ENCODE measurements at places on chromosomes 5 and 9. TPM values are rescaled to one million over a fixed set of nuclear protein-coding genes. Genes with fewer than 3 reads are reported as not detected.
A peak's percentile ranks its signal among the peaks of the same experiment; 100 is the strongest.

DNA sequence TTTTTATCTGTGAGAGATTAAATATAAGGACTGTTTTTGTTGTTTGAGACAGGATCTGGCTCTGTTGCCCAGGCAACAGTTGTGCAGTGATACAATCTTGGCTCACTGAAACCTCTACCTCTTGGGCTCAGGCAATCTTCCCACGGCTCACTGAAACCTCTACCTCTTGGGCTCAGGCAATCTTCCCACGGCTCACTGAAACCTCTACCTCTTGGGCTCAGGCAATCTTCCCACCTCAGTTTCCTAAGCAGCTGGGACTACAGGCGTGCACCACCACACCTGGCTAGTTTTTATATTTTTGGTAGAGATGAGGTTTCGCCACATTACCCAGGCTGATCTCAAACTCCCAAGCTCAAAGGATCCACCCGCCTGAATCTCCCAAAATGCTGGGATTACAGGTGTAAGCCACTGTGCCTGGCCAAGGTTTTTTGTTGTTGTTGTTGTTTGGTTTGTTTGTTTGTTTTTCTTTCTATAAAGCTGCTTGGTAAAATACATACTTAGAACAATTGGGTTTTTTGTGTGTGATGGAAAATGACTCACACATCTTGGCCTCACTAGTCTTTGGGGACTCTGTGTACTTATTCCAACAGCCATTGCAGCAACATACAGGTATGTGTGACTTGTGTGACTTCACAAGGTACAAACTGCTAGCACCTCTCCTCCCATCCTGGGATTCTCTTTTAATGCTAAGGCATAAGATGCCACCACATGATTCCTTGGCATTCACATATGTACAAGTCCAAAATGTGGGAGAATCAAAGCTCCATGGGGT is 36.5 kb upstream of the RASA1 start:
- no peaks in the 10 kb centered on the region for H3K4me1 ChIP-seq
- H3K27me3 ChIP-seq, result no peaks in the 10 kb centered on the region
- no peaks in the 10 kb centered on the region for H3K36me3 ChIP-seq

DNA sequence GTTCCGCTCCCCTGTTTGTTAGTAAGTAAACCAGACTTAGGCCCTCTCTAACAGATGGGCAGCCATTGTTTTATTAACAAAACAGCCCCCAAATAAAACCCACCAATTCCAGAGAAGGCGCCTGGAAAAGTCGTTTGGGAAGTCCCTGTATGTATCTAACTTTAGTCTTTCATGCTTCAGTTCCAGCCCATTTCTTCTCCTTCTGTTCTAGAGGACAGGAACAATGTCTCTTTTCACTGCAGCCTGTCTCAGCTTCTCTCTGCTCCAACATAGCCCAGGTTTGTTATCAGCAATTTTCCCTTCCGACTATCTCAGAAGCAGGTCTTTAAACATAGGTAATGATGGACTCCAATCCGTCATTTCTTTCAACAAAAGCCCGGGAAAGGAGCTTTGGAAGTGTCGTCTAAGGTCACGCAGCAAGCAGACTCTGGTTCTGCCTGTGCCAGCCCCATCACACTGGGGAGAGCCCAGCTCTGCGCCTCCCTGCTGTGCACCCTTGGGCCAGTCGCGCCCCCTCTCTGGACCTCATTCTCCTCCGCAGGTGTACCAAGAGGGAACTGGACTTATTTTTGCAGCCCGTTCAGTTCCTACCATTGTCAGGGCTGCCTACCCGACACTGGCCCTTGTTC is 9.6 kb upstream of the AKNA start:
- peak overlapping the region; percentile 99 for H3K4me3 ChIP-seq
- peaks cover 4% of the 10 kb centered on the region for H3K36me3 ChIP-seq
- peaks cover 53% of the 10 kb centered on the region for H3K4me1 ChIP-seq
- H3K27me3 ChIP-seq, result no peaks in the 10 kb centered on the region
- peak overlapping the region; percentile 91 for H3K27ac ChIP-seq

- H3K4me3 ChIP-seq, result no peak overlapping the region
- no peak for DNase-seq
- no peaks in the 10 kb centered on the region for H3K4me1 ChIP-seq
- no peaks in the 10 kb centered on the region for H3K36me3 ChIP-seq
- H3K27me3 ChIP-seq, result no peaks in the 10 kb centered on the region
- H3K27ac ChIP-seq, result no peak overlapping the region
Measured at GRCh38 chr5:23629396-23629795, 122.0 kb downstream of the PRDM9 start.

GRCh38 chr5:6847870-6848269 is 134.6 kb downstream of the TENT4A start:
- DNase-seq, result no peak
- H3K36me3 ChIP-seq, result peaks cover 2% of the 10 kb centered on the region
- peaks cover 9% of the 10 kb centered on the region for H3K27me3 ChIP-seq
- H3K4me1 ChIP-seq, result no peaks in the 10 kb centered on the region

The FAXDC2 gene
- 0.43 TPM for total RNA-seq

DNA sequence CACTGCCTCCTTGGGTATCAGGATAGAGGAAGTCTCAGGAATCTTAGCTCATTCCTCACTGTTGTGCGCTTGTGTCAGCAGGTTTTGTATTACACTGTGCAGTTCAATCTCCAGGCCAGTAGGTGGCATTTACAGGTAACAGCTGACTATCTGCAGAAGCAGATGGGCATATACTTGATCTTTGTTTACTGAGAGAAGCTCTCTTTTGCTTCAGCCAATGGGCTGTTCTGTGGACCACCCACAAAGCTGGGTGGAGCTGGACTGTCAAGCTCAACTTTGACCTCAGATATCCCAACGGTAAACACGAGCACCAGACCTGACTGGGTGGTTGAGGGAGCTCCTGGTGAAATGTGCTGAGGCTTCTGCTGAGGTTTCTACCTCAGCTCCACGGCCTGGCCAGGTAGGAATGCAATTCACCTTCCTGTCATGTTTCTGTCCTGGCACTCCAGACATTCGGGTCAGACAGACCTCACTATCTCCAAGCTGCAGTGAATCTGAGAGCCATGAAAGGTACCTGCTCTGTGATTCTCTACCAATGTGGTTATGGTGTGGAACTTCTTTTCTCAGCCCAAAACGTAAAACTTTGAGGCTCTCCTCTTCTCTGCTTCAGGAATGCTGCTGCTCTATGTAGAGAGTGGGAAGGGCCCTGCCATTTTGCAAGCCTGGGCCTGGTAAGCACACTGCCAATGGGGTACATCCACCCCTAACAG is 167.9 kb upstream of the ACTBL2 start:
- no peak overlapping the region for H3K27ac ChIP-seq
- peaks cover 11% of the 10 kb centered on the region for H3K27me3 ChIP-seq
- H3K36me3 ChIP-seq, result peaks cover 3% of the 10 kb centered on the region
- DNase-seq, result peak; percentile 19
- H3K4me3 ChIP-seq, result no peak overlapping the region
- H3K4me1 ChIP-seq, result no peaks in the 10 kb centered on the region

GRCh38 chr5:159451197-159452052 is 121.1 kb upstream of the IL12B start:
- H3K27me3 ChIP-seq, result peaks cover 86% of the 10 kb centered on the region
- H3K36me3 ChIP-seq, result no peaks in the 10 kb centered on the region
- peaks cover 12% of the 10 kb centered on the region for H3K4me1 ChIP-seq
- DNase-seq, result no peak
- H3K27ac ChIP-seq, result no peak overlapping the region

- DNase-seq, result no peak
- H3K27me3 ChIP-seq, result peaks cover 9% of the 10 kb centered on the region
- H3K4me1 ChIP-seq, result no peaks in the 10 kb centered on the region
- H3K36me3 ChIP-seq, result peaks cover 3% of the 10 kb centered on the region
- H3K27ac ChIP-seq, result no peak overlapping the region
- H3K4me3 ChIP-seq, result no peak overlapping the region
Measured at GRCh38 chr5:73770172-73771025, 144.4 kb downstream of the ARHGEF28 start.

DNA sequence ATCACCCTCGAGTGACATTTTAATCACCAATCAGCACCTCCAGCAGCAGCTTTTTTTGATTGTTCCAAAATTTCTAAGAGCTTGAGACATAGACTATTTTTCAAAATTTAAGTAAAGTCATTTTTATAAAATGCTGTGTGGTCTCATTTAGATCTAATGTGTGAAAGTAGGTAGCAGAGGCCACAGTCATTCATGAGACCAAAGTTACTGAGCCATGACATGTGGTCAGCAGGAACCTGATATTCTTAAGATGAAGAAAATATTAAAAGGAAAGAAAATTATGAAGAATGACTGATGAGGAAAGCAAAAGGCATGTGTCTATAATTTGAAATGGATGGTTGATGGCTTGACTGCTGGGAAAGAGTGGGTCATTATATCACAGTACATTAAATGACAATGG is 7.2 kb downstream of the FREM1 start:
- H3K27ac ChIP-seq, result no peak overlapping the region
- H3K4me1 ChIP-seq, result no peaks in the 10 kb centered on the region
- H3K36me3 ChIP-seq, result no peaks in the 10 kb centered on the region
- DNase-seq, result no peak
- no peaks in the 10 kb centered on the region for H3K27me3 ChIP-seq

DNA sequence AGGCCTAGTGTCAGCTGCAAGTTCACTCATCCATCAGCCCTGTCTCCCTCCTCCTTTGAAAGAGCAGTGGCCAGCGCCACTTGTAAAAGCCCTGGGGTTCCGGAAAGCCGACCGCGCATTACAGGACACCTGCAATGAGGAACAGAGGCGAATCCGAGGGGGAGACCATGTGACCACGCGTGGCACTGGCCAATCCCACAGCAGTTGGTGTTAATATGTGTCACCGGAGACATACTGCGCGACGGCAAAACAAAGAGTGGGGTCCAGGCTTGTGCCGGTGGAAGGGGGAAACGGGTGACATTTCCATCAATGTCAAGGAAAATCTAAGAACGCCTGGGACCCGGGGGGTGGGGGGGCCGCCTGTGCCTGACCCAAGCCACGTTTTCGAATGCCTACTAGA is 480.8 kb downstream of the SPATA31A7 start:
- H3K4me3 ChIP-seq, result no peak overlapping the region
- peaks cover 18% of the 10 kb centered on the region for H3K36me3 ChIP-seq
- DNase-seq, result no peak
- no peaks in the 10 kb centered on the region for H3K4me1 ChIP-seq
- no peaks in the 10 kb centered on the region for H3K27me3 ChIP-seq
- no peak overlapping the region for H3K27ac ChIP-seq

- no peak overlapping the region for H3K27ac ChIP-seq
- H3K27me3 ChIP-seq, result peaks cover 62% of the 10 kb centered on the region
- H3K4me1 ChIP-seq, result peaks cover 5% of the 10 kb centered on the region
- no peak overlapping the region for H3K4me3 ChIP-seq
Measured at GRCh38 chr9:14307989-14308852, 5.7 kb downstream of the NFIB start.

The IL9 gene
- 22.7 TPM for total RNA-seq

DNA sequence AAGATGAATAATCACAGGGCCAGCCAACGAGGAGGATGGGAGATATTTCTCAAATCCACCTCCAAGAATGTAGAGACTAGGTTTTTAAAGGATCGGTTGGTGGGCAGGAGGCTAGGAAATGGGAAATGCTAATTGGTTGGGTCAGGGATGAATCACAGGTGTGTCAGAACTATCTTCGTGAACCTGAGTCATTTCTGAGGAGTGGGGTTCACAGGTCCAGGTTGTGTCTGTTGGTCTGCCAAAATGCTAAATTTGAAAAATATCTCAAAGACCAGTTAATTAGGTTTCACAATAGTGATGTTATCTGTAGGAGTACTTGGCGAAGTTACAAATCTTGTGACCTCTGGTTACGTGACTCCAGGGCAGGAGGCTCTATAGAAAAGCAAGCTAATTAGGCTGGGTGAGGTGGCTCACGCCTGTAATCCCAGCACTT is 2.6 kb upstream of the PLAA start:
- peaks cover 2% of the 10 kb centered on the region for H3K36me3 ChIP-seq
- H3K4me1 ChIP-seq, result peaks cover 47% of the 10 kb centered on the region
- H3K27me3 ChIP-seq, result no peaks in the 10 kb centered on the region
- no peak for DNase-seq
- no peak overlapping the region for H3K27ac ChIP-seq
- no peak overlapping the region for H3K4me3 ChIP-seq

GRCh38 chr9:124248066-124248465 is 9.7 kb upstream of the NEK6 start:
- DNase-seq, result no peak

GRCh38 chr5:93677359-93677891 is 64.0 kb downstream of the POU5F2 start:
- no peaks in the 10 kb centered on the region for H3K27me3 ChIP-seq
- H3K4me3 ChIP-seq, result no peak overlapping the region
- no peak overlapping the region for H3K27ac ChIP-seq
- H3K36me3 ChIP-seq, result no peaks in the 10 kb centered on the region

- no peak overlapping the region for H3K4me3 ChIP-seq
- H3K36me3 ChIP-seq, result no peaks in the 10 kb centered on the region
- H3K4me1 ChIP-seq, result peaks cover 6% of the 10 kb centered on the region
- H3K27me3 ChIP-seq, result no peaks in the 10 kb centered on the region
Measured at GRCh38 chr9:110334183-110334582, 3.5 kb downstream of the TXNDC8 start.

DNA sequence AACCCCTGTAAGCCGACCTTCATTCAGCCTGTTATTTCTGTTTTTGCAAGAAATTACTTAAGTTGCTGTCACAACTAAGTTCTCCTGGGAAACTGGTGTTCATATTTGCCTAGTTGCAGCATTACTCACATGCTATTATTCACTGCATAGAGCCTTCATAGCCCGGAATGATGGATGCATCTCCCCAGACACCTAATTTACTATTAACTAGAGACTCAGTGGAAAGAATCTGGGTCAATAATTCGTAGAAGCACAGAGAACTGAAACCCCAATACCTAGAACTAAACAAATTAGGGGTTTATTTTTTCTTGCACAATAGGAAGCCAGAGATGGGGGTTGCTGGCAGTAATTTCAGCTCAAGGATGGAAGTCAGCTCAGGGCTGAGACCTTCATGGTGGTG is 45.7 kb upstream of the FAM170A start:
- DNase-seq, result no peak
- H3K4me3 ChIP-seq, result no peak overlapping the region
- no peak overlapping the region for H3K27ac ChIP-seq

DNA sequence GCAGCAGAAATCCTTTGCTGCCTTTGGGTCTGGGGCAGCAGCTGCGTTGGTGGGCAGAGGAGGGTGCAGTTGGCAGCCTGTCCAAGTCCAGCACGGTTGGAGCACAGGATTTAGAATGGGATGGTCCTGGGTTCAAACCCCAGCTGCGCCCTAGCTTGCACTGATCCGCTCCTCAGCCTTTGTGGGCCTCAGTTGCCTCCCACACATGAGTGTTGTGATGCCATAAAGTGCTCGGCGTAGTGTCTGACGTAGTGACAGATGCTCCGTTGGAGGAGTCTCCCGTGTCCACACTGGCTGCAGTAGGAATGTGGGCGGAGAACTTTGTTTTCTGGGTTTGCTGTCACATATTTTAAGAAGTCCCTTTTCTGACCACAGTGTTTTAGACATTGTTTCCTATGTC is 36.0 kb downstream of the SLC46A2 start:
- H3K27me3 ChIP-seq, result no peaks in the 10 kb centered on the region
- no peak overlapping the region for H3K27ac ChIP-seq
- H3K4me3 ChIP-seq, result no peak overlapping the region
- DNase-seq, result no peak

- peaks cover 1% of the 10 kb centered on the region for H3K36me3 ChIP-seq
- peaks cover 39% of the 10 kb centered on the region for H3K4me1 ChIP-seq
- DNase-seq, result no peak
- peak overlapping the region; percentile 42 for H3K4me3 ChIP-seq
Measured at GRCh38 chr9:33750839-33751339, 44.5 kb upstream of the PRSS3 start.

- H3K4me1 ChIP-seq, result no peaks in the 10 kb centered on the region
- no peak for DNase-seq
- no peaks in the 10 kb centered on the region for H3K36me3 ChIP-seq
- H3K4me3 ChIP-seq, result no peak overlapping the region
- no peak overlapping the region for H3K27ac ChIP-seq
Measured at GRCh38 chr5:149913436-149914419, 30.9 kb downstream of the PDE6A start.

GRCh38 chr5:78490709-78491485 is 130.5 kb downstream of the SCAMP1 start:
- no peaks in the 10 kb centered on the region for H3K36me3 ChIP-seq
- H3K4me1 ChIP-seq, result no peaks in the 10 kb centered on the region
- no peak overlapping the region for H3K4me3 ChIP-seq
- H3K27ac ChIP-seq, result no peak overlapping the region
- no peaks in the 10 kb centered on the region for H3K27me3 ChIP-seq

Data from activated T-cell treated with anti-CD3 and anti-CD28 coated beads, Interleukin-2, amount 50 U/mL, for 72 hours (primary cell).